ENCODE measurements at places on chromosomes 12 and 14.
A peak's percentile ranks its signal among the peaks of the same experiment; 100 is the strongest.

DNA sequence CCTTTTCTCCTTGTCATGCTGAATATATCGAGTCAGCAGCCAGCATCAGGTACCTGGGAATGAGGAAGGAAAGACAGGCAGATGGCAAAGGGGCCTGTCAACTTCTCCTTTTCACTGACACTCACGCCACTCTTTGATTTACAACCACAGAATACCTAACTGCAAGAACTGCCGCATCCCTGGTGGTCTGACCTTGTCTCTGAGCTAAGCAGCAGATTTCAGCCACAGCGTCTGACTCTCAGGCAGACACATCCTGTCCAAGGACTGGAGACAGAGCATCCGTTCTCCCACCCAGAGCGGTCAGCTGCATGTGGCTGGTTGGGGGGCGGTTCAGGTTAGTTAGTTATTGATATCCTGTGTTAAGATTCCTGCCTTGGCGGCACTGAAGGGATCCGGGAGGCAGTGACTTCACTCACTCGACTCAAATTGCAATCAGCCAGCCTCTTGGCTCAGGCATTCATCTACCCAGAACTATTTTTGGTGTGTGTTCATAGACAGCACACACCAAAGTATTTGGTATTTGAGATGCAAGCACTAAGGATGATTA lies 11.2 kb upstream of the MAP1LC3B2 start:
- no peak overlapping the region for H3K27ac ChIP-seq
- H3K36me3 ChIP-seq = no peaks in the 10 kb centered on the region
- DNase-seq = no peak

DNA sequence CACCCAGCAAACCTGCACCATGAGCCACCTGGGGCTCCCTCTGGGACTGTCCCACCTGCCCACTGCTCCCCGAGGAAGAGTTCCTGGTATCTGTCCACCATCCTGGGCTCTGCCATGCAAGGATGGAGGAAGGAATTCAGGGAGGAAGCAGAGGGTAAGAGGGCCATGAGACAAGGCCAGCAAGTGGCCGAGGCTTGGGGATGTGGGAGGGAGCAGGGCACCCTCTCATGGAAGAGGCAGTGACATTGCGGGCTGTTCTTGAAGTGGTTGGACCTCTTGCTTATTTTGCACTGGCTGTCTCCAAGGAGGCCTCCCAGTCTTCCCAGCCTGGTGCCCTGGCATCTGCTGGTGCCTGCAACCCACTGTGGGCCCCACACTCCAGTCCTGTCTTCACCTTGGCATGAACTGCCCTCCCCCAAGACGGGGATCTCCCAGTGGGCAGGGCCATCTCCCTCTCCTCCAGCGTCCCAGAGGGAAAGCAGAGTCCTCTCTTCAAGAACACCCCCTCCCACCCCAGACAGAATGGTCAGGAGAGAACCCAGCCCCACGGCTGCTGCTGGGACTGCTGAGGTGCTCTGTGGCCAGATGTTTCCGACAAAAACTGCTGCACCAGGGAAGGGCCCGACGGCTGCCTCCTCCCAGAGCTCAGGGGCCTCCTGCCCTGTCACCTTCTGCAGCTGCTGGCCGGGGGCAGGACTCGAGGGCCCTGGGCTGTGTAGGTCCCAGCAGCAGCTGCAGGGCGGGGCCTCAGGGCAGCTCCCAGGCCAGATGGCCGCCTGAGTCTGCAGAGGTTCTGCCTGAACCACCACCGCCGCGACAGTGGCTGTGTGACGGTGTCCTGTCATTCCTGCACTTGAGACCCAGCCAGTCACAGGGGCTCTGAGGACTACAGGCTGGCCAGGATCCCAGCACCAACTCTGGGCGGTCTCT lies 1.8 kb upstream of the AKT1 start:
- H3K4me1 ChIP-seq = peaks cover 55% of the 10 kb centered on the region
- no peak overlapping the region for H3K4me3 ChIP-seq
- H3K27ac ChIP-seq = no peak overlapping the region
- H3K27me3 ChIP-seq = no peaks in the 10 kb centered on the region
- H3K36me3 ChIP-seq = no peaks in the 10 kb centered on the region

GRCh38 chr14:25121337-25122129 lies 71.6 kb upstream of the STXBP6 start:
- H3K27me3 ChIP-seq = no peaks in the 10 kb centered on the region
- H3K27ac ChIP-seq = no peak overlapping the region
- H3K36me3 ChIP-seq = no peaks in the 10 kb centered on the region
- no peaks in the 10 kb centered on the region for H3K4me1 ChIP-seq
- no peak overlapping the region for H3K4me3 ChIP-seq

DNA sequence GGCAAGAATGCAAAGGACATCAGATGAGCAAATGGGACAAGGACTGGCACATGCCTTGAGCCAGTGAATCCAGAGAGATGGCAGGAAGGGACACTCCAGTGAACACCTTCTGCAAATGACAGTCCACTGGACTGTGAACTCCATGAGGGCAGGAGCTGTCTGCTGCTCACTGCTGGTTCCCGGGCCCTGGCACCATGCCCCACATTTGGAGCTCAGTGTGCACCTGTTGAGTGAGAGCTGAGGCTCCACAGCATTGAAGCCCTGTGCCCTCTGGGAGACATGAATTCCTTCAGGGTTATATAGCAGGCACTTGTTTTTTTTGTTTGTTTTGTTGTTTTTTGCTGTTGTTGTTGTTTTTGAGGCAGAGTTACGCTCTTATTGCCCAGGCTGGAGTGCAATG lies 13.1 kb downstream of the PRIMA1 start:
- no peak overlapping the region for H3K27ac ChIP-seq
- no peaks in the 10 kb centered on the region for H3K27me3 ChIP-seq
- H3K4me1 ChIP-seq = no peaks in the 10 kb centered on the region
- H3K4me3 ChIP-seq = no peak overlapping the region

DNA sequence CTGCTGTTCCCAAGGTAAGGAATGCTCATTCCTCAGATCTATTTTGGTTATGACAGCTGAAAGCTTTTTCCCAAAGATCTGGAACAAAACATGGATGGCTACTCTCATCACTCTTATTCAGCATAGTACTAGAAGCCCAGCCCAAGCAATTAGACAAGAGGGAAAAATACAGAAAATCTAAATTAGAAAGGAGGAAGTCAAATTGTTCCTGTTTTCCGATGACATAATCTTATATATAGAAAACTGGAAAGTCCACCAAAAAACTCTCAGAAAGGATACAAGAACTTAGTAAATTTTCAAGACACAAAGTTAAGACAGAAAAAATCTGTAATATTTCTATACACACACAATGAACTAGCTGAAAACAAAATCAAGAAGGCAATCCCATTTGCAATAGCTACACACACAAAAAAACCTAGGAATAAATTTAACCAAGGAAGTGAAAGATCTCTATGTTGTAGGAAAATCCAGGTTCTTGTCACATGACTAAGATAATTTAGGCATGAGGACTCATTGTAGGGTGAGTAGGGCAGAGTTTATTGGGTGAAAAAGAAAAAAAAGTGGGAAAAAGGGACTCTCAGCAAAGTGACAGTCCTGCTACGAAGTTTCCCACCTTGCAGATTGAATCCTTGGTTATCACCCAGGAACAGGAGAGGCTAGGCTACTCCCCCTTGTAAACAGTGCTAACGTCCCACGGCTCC lies 28.6 kb upstream of the KLRB1 start:
- H3K36me3 ChIP-seq = peaks cover 33% of the 10 kb centered on the region
- peak overlapping the region; percentile 6 for H3K27ac ChIP-seq
- H3K27me3 ChIP-seq = no peaks in the 10 kb centered on the region
- H3K4me3 ChIP-seq = no peak overlapping the region
- H3K4me1 ChIP-seq = peaks cover 54% of the 10 kb centered on the region

GRCh38 chr14:91008759-91009409 lies 51.6 kb downstream of the RPS6KA5 start:
- H3K27ac ChIP-seq = peak overlapping the region; percentile 13
- H3K36me3 ChIP-seq = peaks cover 1% of the 10 kb centered on the region
- peak overlapping the region; percentile 29 for H3K4me3 ChIP-seq
- peaks cover 46% of the 10 kb centered on the region for H3K4me1 ChIP-seq
- no peak for DNase-seq

- no peak for DNase-seq
- peaks cover 34% of the 10 kb centered on the region for H3K27me3 ChIP-seq
- peaks cover 14% of the 10 kb centered on the region for H3K4me1 ChIP-seq
These were observed 23.5 kb downstream of the UBR7 start for GRCh38 chr14:93230539-93230938.

DNA sequence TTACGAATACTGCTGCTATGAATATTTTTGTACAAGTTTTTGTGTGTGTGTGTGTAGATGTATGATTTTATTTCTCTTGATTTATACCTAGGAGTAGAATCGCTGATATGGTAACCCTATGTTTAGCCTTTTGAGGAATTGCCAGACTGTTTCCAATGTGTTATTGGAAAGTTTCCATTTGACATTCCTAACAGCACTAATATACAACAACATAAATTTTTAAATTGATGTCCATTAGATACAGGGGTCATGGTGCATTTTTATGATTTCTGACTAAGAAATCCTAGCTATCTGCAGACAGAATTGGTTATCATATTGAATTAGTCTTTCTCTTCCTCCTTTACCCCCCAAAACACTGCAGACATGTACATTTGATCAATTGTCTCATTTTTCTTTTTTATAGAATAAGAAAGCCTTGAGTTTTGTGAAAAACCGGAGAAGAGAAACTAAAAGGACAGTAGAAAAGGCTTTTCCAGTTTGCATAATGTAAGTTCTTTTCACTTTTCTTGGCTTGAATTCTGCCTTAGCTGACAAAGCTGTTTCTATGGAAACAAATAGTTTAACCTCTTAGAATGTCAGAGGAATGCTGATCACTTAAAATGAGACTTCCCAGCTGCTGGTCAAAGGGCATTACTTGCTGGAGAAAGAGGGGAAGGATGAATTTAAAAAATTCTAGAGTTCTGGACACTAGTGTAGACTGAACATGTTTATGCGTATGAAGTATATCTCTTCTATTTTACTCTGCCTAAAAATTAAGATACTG lies 28.2 kb downstream of the PALS1 start:
- no peak overlapping the region for H3K4me3 ChIP-seq
- no peak for DNase-seq
- no peak overlapping the region for H3K27ac ChIP-seq
- no peaks in the 10 kb centered on the region for H3K27me3 ChIP-seq
- peaks cover 1% of the 10 kb centered on the region for H3K36me3 ChIP-seq

GRCh38 chr14:84591827-84592445 lies 938.0 kb upstream of the FLRT2 start:
- H3K27ac ChIP-seq = no peak overlapping the region
- no peak overlapping the region for H3K4me3 ChIP-seq
- no peaks in the 10 kb centered on the region for H3K27me3 ChIP-seq
- no peaks in the 10 kb centered on the region for H3K4me1 ChIP-seq
- peaks cover 2% of the 10 kb centered on the region for H3K36me3 ChIP-seq

GRCh38 chr12:95168746-95169145 lies 48.5 kb downstream of the FGD6 start:
- no peaks in the 10 kb centered on the region for H3K4me1 ChIP-seq
- DNase-seq = no peak
- H3K4me3 ChIP-seq = no peak overlapping the region
- no peak overlapping the region for H3K27ac ChIP-seq
- H3K27me3 ChIP-seq = no peaks in the 10 kb centered on the region

Measured in activated T-cell treated with anti-CD3 and anti-CD28 coated beads, Interleukin-2, amount 50 U/mL, for 72 hours (primary cell).